ENCODE measurements at places on chromosomes 12 and 14.

- DNase-seq, result no peak
Observed at GRCh38 chr12:92458996-92459395, 243.8 kb upstream of the PLEKHG7 start.

DNA sequence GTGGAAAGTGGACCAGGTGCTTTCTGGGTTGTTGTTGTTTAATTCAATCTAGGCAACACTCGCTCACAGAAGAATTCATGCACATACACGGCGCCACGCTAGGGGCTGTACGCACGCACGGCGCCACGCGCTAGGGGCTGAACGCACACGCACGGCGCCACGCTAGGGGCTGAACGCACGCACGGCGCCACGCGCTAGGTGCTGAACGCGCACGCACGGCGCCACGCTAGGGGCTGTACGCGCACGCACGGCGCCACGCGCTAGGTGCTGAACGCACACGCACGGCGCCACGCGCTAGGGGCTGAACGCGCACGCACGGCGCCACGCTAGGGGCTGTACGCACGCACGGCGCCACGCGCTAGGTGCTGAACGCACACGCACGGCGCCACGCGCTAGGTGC, 54.3 kb downstream of the NINJ2 start:
- DNase-seq, result no peak

DNA sequence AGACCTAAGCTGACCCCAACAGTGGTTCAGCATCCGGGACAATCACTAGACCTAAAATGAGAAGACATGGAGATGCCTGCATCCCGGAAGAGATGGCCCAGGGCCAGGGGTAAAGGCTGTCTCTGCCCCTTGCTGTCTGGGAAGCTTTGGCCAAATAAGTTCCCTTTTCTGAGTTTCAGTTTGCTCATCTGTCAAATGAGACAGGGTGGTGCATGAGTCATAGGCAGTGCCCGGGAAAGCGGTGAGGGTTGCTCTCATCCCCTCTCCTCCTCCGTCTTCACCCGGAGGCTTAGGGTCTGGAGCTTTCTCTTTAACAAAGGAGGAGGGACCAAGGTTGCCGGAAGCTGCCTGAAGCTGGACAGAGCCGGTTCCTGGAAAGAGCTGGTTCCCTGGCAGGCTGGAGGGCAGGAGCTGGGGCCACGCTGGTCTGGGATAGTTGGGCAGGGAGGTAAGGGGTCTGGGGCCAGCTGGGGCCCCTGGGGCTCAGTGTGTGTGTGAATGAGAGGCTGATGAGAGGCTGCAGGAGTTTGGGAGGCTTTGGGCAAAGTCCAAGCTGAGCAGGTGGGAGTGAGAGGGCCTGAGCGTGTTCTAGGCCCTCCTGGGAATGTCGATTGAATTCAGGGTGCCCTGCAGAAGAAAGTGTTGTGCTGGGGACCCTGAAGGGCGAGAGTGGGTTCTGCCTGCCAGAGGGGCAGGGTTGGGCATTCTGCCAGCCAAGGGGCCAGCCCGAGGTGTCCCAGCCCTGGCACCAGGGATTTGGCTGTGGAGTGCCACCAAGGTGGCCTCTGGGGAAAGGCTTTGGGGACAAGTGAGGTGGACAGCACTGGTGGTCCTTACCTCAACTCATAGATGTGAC, at the start of gene SDSL:
SDSL (plus strand) TSS at position 351 of the 856 bp plus-strand sequence. CDS start 5,603 bp downstream, outside the sequence.
- DNase-seq, result no peak

GRCh38 chr14:94171208-94171607, 2.9 kb upstream of the PPP4R4 start:
- DNase-seq, result no peak

DNA sequence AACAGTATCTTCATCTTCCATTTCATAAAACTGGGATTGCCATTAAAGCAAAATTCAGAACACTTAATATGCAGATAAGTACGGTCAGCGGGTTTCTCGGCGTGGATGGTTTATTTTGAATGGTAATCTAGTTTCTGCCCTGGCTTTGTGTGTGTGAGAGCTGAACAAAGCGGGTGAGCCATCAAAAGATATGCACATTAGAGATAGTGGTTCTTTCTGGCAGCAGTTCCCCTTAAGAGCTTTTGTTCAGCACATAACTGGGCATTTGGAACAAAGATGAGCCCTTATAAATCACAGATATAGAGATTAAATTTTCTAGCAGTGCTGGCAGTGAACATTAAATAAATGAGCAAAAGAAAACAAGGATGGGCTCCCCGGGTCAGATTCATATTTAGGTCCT, 207.5 kb downstream of the CALM1 start:
- DNase-seq, result no peak

DNA sequence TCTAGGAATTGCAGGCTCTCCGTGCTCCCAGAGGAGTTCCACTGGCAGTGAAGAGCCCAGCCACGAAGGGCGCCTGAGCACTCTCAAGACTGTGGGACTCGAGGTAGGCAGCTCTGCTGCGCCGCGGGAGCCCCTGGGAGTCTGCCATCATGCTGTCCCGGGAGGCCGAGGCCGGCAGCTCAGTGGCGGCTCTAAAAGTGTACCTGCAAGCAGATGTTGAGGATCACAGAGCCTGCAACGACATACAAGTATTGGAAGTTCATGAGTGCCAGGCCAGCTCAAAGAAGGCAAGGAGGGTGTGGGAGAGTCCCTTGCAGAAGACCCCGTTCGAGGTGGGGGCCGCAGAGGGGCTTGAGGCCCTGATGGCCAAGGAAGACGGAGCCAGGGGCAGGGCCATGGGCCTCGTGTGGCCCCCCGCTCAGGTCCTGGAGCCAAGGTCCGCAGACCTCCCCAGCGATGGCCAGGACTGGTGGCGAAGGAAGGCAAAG, 62.7 kb downstream of the MUCL1 start:
- DNase-seq, result no peak

Data from activated T-cell treated with anti-CD3 and anti-CD28 coated beads for 24 hours (primary cell).